ENCODE measurements at places on chromosomes 2 and 18.

- no peak for DNase-seq
Observed at GRCh38 chr2:201937343-201937742, 96.3 kb upstream of the FZD7 start.

- DNase-seq: no peak
Observed at GRCh38 chr18:54229421-54230059, 5.1 kb upstream of the MBD2 start.

DNA sequence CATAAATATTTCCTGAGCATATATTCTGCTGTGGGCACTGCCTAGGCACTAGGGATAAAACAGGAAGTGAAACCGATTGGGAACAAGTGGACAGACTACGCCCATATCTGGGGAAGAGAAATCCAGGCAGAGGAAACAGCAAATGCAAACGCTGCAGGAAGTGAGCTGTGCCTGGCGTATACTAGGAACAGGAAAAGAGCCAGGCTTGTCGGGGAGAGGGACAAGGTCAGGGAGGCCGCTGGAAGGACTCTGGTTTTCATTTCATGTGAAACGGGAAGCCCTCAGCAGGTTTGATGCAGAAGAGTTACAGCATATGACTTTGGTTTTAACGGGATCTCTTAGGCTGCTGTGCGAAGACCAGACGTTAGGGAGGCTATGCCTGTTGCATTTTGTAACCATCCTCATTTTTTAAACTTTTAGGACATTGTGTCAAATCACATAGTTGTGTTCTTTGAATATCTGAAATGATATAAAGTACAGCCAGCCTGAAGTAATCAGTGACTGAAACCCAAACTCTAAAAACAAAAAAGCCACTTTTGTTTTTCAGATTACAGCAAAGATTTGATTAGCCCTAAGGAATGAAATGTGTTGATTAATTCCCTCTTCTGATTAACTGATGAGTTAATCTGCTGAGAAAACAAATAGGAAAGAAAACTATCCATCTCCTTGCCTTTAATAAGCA is 110.2 kb upstream of the PIEZO2 start:
- DNase-seq: no peak

- no peak for DNase-seq
Observed at GRCh38 chr18:10453806-10454680, at the start of gene APCDD1. Gene APCDD1, plus strand, starts transcription at chr18:10454635. Its CDS starts 347 bp downstream, at chr18:10454982.

DNA sequence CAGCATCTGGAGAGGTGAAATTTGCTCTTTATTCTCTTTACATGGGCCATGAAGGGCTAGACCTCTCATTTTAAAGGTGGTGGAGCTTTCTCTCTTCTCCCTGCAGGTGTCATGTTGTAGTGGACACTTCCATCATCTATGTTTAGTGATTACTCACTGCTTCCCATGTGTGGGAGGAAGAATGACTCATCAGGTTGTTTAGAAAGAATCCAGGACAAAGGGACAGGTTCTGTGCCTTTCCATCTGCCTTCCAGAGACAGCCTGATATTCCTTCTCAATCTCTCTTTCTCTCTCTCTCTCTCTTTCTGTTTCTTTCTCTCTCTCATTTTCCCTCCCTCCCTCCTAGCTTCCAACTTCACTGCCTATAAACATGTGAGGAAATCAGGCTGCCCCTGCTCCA is 38.7 kb downstream of the SCG2 start:
- DNase-seq: no peak

DNA sequence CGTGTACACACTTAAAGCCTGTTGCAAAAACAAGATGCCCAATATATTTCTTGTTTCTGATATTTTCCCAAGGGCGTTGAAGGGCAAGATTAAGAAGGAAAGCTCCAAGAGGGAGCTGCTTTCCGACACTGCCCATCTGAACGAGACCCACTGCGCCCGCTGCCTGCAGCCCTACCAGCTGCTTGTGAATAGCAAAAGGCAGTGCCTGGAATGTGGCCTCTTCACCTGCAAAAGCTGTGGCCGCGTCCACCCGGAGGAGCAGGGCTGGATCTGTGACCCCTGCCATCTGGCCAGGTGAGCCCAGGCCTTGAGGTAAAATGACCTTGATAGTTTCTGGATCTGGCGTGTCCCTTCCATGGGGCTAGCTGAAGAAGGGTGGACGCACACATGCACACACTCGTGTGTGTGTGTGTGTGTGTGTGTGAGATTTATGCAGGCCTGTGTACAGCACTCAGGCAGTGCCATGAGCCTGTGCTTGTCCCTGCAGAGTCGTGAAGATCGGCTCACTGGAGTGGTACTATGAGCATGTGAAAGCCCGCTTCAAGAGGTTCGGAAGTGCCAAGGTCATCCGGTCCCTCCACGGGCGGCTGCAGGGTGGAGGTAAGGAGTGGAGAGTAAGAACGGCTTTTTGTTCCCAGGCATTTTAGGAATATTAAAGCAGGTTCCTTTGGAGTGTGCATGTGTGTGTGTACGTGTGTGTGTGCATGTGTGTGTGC is 23.6 kb downstream of the MLPH start:
- DNase-seq: no peak

- no peak for DNase-seq
Observed at GRCh38 chr18:74897971-74898657, 300.4 kb downstream of the ZNF407 start.

DNA sequence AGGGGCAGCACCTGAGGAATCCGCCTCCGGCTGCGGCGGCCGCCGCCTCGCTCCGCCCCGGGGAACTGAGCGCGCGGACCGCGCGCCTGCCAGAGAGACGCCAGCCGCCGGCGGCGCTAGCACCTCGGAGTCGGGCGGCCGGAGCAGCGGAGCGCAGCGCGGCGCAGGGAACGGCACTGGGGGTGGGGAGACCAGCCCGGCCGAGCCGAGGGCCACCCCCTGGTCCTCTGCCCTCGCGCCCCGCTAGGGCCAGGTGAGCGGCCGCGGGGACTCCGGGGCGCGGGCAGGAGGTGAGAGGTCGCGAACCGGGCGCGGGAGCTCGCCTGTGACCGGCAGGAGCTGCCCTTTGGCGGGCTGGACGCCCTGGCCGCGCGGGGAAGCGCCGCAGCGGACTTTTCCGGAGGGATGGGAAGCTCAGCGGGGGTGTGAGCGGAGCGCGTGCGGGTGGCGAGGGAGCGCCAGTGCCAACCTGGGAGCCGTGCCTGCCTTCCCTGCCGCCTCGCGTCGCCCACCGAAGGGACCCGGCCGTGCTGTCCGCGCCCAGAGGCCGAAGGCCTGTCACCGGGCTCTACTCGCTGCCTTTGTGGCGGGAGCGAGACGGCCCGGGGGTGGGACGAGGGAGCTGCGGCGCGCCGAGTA is at the start of gene GREB1L:
GREB1L (plus strand) TSS at position 92 of the 639 bp plus-strand sequence. CDS start 141,287 bp downstream, outside the sequence.
- DNase-seq: peak; percentile 19

GRCh38 chr2:163119966-163120365 is 281.4 kb upstream of the KCNH7 start:
- DNase-seq: no peak

DNA sequence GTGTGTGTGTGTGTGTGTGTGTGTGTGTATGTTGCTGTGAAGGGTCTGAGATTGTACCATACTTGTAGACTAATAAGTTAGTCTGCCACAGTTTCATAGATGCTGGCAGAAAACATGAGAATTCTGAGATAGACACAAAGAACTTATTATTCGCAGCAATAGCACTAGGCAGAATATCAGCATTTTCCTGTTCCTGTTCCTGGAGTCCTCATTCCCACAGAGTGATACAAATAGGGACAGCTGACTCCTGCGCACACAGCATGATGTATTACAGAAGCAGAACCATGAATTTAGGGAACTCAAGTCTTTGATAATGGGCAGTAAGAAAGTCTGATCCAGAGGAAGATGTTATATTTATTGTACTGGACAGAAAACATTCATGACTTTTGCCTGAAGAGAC is 1466.3 kb downstream of the DPP10 start:
- DNase-seq: no peak

- DNase-seq: peak; percentile 87
Observed at GRCh38 chr2:218898109-218898878, 17.6 kb downstream of the WNT10A start.

GRCh38 chr18:2060086-2060485 is 511.2 kb downstream of the METTL4 start:
- no peak for DNase-seq

- DNase-seq: no peak
Observed at GRCh38 chr18:49342690-49343089, 117.8 kb downstream of the DYM start.

DNA sequence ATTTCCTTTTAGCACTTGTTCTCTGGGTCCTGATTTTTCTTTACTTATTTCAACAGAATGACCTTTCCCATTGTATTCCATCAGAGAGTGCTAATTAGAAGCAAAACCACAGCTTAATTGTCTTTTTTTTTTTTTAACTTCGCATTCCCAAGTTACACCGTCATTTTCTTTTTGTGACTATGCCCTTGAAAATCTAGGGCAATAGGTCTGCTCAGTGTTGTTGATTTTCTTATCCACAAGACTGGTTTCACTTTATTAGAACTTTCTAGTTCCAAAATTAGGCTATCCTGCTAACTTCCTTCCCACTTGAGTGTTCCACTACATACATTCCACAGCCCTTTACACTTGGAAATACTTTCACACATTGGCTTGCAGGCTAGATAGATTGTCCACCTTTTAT is 18.7 kb upstream of the ADAM17 start:
- no peak for DNase-seq

DNA sequence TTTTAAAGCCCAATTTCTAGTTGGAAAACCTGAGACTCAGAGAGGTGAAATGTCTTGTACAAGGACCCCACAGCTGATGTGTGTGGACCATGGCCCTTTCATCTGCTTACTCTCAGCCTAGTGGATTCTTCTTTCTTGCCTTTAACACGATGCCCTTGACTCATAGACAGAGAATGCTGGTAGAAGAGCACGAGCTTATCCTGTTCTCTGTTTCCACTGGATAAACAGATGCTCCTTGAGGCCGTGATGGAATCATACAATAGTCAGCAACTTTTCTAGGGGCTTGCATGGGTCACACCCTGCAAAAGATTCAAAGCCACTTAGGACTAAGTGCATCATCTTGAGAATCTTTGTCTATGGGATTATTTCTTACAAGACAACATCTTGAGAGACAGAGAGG is 50.9 kb downstream of the MYCN start:
- no peak for DNase-seq

DNA sequence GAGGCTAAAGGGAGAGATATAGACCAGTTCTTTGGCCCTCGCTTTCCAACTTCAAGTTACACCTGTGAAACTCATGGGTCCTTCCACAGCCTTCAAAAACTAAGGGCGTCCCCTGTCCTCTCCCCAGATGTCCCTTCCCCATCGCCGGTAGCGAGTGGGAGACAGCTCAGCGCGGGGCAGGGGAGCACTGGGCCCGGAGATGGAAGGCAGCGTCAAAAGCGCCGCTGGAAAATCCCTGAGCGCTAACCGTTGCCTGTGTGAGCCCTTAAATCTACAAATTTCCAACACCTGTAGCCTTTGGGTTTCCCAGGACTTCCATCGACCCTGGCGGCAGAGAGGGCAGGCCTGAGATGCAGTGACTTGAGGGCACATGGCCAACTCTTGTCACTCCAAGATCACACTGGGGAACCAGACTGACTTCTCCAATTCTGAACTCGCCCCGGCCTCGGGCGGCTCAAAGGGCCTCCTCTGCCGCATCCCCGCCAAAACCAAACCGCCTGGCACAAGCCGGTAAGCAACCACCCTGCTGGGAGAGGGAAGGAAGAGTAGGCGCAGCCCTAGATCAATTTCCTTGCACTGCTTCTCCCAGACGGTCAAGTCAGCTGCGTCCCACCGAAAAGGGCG is 879 bp upstream of the EPAS1 start:
- DNase-seq: no peak

DNA sequence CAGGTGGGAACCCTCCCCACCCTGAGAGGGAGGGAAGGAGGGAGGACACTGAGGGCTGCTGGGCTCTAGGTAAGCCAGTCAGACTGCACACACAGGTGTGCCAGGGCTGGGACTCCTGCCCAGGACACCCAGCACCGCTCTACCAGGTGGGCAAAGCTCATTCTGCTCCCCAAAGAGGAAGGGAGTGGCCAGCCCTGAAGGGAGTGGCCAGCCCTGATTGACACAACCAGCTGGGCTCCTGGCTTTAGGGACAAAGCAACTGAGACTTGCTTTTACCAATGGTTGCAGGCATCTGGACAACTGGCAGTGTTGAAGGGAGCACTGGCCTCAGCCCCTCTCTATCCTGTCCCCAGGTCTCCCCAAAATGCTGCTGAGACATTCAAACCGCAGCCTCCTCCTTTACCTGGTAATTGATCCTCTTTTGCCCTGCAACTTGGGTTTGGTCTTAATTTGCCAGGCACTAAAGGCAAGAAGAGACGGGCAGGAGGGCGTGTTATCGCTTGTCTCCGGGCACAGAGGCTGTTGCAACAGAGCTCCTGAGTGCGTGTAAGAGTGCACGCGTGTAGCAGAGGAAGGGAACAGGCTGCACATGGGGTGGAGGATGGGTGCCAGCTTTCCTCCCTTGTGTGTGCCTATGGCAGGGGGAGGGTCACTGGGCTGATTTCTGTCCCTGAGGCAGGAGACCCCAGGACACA is 14.5 kb upstream of the FOSL2 start:
- DNase-seq: no peak

GRCh38 chr2:101435001-101435862 is 39.7 kb downstream of the RFX8 start:
- no peak for DNase-seq

DNA sequence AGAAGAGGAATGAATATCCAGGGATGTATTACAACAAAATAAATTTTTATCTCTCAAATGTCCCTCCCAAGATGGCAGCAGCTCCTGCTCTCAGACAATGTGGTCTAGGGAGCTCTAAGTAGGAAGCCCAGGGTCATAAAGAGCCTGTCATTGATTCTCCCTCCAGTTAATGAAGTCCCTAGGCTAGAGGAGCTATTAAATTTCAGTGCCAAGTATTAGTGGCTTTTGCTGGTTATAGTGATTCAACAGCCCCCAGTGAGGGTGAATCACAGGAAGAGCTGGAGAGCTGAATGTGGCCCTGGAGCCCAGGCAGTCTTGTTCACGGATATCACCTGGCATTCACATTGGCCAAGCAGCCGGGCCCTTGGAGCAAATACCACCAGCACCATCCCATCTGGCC is 109.8 kb upstream of the YPEL5 start:
- DNase-seq: no peak

DNA sequence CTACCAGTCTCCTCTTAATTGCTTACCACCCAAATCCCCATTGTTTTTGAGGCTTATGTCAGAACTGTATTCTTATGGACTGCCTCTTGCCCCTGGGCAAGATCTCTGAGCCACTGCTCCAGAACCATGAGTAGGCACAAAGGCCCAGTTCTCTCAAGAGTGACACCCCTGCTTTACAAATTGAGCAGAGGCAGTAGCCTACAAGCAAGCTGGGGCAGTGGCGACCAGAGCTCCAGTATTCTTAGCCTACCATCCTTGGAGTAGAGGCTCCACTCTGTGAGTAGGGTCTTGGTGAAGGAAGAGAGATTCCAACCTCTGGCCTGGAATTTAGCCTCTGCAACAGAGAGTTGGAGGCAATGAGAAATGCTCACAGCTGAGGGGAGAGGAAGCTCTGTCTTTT is 36.5 kb downstream of the WDR75 start:
- DNase-seq: no peak

- DNase-seq: no peak
Observed at GRCh38 chr2:134338208-134338607, 84.3 kb downstream of the MGAT5 start.

Data from stimulated activated CD4-positive, alpha-beta T cell treated with anti-CD3 and anti-CD28 coated beads, Interleukin-2, amount 100 ng/mL, for 48 hours (primary cell).